ENCODE measurements at places on chromosomes 4 and X.

- DNase-seq, result no peak
These were observed 49.4 kb upstream of the ENOX2 start for GRCh38 chrX:130952266-130953043.

DNA sequence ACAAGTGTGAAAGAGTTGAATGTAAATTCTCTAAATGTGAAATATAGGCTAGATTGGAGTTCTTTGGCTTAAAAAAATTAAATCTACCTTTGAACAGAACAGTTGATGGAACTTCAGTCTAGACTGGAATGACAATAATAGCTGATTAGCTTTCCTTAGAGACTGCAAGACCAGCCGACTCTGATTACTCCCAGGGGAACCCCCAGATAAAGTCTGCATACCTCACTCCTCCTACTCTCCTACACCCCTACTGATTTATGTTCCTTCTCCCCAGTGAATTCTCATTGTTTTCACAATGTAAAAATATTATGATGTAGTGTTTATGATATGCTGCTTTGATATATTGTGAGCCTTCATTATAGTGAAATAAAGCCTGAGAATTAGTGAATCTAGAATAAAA lies 241.3 kb downstream of the CFAP299 start:
- no peak for DNase-seq

DNA sequence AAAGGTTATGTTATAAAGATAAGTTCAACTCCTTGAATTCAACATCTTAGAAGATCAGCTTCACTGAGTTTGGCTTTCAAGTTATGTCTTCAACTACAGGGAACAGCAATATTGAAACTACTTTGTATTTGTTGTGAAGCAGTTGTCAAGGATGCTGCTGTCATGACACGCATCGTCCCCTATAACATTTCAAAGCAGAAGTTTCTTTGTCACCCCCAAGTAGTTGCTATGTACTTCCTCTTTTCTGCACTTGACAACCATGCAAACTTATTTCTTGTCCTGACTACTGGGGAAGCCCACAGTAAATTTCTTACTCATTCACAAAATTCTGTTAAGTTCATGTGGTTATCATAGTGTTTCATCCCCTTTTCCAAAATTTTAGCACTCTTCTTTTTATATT lies 14.3 kb downstream of the ANTXR2 start:
- peak; percentile 87 for DNase-seq

GRCh38 chr4:173685831-173686210 lies 155.8 kb upstream of the HAND2 start:
- no peak for DNase-seq

DNA sequence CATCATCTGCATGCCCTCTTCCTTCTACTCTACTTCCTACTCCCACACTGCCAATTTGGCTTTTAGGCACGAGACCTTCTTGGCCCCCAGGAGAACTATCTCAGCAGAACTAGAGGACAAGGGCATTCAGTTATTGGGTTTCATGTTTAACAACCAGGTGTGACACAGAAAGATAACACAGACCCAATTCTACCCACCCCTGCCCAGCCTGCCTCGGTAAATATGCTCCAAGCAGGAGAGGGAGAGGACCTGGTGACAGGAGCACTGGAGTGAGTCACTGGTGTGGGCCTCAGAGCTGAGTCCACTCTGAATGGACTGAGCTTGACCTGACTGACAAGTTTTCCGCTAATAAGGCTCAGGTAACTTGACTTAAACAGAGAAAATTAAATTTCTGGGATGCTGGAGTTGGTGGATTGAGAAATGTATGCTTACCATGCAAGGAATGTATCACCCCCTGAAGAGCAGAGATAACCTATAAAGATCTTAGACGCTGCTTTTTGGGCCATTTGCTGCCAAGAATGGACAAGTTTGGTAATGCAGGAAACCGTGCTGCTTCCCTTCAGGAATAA lies 52.5 kb downstream of the CASP3 start:
- no peak for DNase-seq

- no peak for DNase-seq
These were observed 132.1 kb downstream of the SNCA start for GRCh38 chr4:89704651-89705395.

DNA sequence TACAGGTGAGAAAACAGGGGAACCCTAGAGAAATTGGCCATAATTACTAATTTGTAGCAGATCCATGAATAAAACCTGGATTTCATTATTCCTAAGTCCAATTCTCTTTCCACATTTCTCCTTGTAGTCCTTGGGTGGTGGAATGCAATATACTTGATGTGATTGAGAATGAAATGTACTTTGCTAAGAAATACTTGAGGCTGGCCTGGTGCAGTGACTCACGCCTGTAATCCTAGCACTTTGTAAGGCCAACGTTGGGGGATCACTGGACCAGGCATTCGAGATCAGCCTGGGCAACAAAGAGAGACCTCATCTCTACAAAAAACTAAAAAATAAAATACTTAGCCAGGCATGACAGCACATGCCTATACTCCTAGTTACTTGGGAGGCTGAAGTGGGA lies 15.9 kb downstream of the TMEM184C start:
- no peak for DNase-seq

DNA sequence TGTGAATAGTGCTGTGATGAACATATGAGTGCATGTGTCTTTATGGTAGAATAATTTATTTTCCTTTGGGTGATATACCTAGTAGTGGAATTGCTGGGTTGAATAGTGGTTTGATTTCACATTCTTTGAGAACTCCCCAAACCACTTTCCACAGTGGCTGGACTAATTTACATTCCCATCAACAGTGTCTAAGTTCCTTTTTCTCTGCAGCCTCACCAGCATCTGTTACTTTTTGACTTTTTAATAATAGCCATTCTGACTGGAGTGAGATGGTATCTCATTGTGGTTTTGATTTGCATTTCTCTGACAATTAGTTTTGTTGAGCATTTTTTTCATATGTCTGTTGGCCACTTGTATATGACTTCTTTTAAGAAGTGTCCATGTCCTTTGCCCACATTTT lies 29.1 kb downstream of the JADE3 start:
- no peak for DNase-seq

GRCh38 chr4:124964251-124964650 lies 251.7 kb upstream of the ANKRD50 start:
- no peak for DNase-seq

GRCh38 chr4:111016416-111016815 lies 393.5 kb upstream of the PITX2 start:
- DNase-seq, result no peak

- DNase-seq, result no peak
These were observed 557.2 kb upstream of the GRIA3 start for GRCh38 chrX:122626871-122627270.

DNA sequence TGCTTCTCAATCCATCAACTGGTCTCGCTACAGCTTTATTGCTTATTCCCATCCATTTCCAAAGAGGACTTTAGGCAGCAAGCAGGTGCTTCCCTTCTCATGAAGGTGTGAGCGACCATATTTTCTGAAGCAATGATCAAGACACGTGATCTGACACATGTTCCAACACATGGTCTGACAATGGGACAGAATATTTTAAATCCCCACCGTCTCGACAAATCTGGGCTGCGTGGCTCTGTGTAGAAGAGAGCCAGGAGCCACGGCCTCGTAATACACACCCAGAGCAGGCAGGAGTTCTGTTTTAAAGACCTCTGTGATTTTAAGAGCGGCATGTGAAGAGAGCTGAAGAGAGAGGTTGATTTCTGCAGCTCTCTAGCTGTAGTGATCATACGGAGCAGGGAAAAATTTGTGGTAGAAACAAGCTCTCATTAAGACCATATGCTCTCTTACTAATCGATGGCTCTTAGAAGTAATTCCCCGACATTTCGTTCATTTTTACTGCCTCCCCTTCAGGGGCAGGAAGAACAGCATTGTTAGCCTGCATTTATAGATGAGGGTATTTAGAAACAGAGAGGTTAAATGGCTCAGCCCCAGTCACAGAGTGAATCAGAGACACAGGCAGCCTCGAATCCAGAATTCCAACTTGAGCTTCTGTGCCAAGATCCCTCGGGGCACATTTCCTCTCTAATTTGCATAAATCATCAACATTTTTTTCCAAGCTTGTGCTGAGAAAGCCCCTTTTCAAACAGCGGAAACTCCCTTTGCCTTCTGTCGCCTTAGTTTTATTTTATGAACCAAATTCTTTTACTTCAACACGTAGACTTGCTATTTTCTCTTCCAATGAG lies 91.0 kb upstream of the BCOR start:
- no peak for DNase-seq

DNA sequence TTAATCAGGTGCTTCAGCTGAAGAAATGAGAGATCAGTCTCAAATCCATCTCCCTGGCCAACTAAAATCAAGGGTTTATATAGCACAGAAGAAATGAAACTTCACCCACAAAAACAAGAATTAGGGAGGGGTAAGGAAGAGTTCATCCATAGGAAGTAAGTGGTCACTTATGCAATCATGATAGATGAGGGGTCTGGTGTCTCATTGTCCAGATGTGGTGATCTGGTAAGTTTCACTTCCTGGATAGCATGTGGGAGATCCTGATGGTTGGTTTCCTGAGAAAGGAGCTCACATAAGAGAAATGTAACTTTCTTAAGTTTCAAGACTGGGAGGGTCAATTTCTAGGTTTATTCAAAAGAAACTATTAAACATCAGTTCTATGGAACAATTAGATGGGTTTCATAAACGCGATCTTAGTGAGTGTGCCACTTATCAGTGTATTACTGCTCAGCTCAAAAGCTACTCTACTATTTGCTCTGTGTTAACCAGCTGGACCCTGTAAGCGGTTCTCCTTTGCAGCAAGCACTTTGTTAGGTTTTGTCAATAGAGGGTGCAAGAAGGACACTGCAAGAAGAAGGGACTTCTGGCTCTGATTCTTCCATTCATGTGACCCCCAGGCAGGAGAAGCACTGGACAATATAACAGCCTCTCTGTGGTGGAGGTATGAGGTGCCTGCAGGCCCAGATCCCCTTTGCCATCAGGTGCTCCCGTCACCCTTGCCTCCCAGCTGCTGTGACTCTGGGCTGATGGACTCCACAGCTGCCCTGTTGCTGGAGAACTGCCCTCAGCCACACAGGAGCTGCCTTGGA lies 35.4 kb upstream of the HPSE start:
- DNase-seq, result no peak

GRCh38 chr4:67714248-67714583 lies 13.3 kb upstream of the UBA6 start:
- DNase-seq, result no peak

DNA sequence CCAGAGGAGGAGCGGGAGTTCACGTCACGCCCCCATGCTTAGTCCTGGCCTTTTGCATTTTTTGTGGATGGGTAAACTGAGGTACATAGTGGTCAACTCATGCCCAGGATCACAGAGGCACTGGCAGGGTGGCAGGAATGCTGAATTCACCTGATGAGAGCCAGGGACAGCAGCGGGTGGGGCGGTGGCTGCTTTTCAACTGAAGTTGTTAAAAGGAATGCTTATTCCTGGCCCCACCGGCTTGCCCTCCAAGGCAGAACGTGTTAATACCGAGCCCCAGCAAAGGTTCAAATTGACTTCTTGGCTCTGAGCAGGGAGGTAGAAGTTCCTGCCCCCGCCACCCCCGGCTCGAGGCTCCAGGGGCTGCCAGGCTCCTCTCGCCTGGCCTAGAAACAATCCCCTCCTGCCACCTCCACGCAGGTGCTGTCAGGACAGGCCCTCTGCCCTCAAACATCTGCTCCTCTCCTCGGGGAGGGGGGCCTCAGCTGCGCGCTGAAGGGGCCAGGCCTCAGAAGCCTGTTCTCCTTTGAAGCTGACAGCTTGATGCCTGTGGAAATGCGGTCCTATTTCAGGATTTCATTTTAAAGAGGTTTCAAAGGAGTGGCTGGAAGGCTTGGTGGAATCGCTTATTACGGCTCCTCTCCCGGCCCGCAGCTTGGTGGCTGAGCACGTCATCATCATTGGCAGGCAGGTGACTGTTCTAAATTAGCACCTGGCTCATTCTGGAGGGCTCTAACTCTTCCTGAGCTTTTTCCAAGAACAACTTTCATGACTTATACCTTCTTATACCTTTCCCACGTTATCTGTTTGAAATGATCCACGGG lies 93.0 kb downstream of the PHKA2 start:
- no peak for DNase-seq

GRCh38 chr4:77190053-77190452 lies 33.0 kb downstream of the CCNG2 start:
- DNase-seq, result no peak

GRCh38 chrX:79259073-79259689 lies 108.0 kb downstream of the ITM2A start:
- peak; percentile 76 for DNase-seq

DNA sequence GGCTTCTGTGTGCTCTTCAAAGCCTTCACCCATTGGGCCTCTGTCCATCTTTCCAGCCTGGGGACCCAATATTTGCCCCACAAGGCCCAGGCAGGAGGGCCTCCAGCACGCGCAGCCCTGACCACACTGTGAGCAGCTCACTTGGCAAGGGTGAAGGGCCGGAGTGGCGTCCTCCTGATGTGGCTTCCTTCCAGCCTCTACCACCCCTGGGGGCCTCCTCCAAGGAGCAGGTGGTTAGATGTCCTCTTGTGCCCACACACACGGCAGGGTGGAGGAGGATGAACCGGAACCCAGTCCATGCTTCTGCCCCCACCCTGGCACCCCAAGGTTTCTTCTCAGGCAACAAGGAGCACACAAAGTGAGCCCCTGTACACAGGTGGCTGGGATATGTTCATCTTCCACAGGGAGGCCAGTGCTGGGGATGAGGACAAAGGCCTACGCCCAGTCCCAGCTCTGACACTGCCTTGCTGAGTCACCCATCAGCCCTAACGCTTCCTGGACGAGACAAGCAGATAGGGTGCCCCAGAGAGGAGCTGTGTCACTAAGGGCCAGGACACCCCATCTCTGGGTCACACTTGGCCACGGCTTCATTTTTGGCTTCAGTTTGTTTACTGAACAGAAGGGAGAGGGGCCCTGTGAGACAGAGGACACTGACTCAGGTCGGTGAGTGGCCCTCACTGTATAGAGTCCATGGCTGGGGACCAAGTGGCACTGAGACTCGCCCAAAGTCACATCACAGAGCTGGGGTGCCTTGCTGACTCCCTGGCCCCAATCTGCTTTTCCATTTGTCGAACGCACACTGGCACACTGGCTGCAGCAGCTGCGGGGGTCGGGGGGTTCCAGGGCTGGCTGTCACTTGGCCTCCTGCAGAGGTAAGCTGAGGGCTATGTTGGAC lies 1.9 kb downstream of the UBL4A start:
- DNase-seq, result no peak

- DNase-seq, result no peak
These were observed 111.0 kb downstream of the FAM53A start for GRCh38 chr4:1572964-1573720.

DNA sequence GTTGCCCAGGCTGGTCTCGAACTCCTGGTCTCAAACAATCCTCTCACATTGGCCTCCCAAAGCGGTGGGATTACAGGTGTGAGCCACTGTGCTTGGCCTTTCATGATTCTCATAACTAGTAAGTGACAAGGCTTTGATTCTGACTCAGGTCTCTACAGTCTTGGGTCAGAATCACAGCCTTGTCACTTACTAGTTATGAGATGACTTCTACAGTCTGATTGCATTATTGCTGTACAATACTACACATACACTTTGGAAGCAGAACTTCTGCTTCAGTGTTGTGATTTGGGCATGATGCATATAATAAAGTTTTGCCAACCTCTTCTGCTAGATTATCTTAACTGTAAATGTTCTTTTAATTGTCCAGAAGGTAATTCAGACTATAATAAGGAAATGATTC lies 123.3 kb downstream of the KDM6A start:
- no peak for DNase-seq

Data from CD4-positive, alpha-beta T cell treated with Interleukin-12 subunit alpha and Interleukin-12 subunit beta, for 1 hour (primary cell).